MCF 10A (cell line): ENCODE measurements at places on chromosomes 7 and 10. TPM values are rescaled to one million over a fixed set of nuclear protein-coding genes. Genes with fewer than 3 reads are reported as not detected.

Gene GIMAP1
- total RNA-seq = not detected in 2 replicates

Gene WDR86
- not detected in 2 replicates for total RNA-seq

Gene SVOPL
- total RNA-seq = not detected in 2 replicates

Gene RNF32
- total RNA-seq = 3.0 and 3.6 TPM in 2 replicates

Gene EGFR
- total RNA-seq = 371 and 448 TPM in 2 replicates

Gene LIPN
- not detected in 2 replicates for total RNA-seq
